ENCODE measurements at places on chromosomes 16 and 17. TPM values are rescaled to one million over a fixed set of nuclear protein-coding genes. Genes with fewer than 3 reads are reported as not detected.
A peak's percentile ranks its signal among the peaks of the same experiment; 100 is the strongest.

DNA sequence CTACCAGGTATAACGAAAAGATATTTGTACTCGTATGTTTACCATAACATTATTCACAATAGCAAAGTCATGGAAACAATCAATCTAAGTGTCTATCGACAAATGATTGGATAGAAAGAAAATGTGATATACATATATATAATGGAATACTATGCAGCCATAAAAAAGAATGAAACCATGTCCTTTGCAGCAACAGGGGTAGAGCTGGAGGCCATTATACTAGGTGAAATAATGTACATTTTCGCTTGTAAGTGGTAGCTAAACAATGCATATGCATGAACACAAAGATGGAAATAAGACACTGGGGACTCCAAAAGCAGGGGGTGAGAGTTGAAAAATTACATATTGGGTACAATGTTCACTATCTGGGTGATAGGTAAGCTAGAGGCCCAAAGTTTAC, 124.0 kb downstream of the MYO1D start:
- no peak for DNase-seq

DNA sequence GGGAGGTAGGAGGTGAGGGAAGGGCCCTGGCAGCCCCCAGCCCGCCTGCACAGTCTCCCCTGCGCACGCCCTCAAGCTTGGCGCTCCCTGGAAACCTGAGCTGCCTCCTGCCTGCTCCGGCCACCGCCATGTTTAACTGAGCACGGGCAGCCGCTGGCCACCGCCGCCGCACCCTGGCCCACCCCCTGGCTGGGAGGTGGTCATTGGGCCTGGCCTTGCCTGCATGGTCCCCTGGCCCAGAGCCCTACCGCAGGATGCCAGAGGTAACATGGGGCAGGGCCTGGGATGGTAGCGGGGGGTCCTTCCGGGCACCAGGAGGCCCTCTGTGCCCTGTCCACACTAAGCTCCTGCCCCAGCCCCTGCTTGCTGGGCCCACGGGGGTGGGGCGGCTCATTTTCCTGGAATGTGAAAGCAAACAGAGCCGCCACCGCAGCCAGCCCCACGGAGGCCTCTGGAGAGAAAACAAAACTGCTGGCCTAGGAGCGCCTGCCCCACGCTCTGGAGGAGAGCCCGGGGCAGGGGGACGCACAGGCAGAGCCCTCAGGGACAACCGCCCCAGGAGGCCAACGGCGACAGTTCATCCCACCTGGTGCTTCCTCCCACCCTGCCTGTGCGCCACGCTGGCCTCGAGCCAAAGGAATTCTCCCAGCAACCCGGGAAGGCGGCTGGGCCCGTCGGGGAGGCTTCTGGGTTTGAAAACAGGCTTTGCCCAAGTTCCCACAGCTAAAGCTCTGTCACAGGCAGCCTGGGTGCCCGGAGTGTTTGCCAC, 8.9 kb downstream of the NHERF2 start:
- DNase-seq, result peak; percentile 82

- DNase-seq, result no peak
Measured at GRCh38 chr17:81267390-81268067, 27.6 kb downstream of the SLC38A10 start.

GRCh38 chr17:48378708-48379392, 51.2 kb downstream of the SKAP1 start:
- DNase-seq, result peak; percentile 55

Gene PPP1R27
- total RNA-seq, result 2.4 TPM

Gene DRG2
- total RNA-seq, result 46.0 TPM

Gene MYCBPAP
- total RNA-seq, result not detected

Data from HT-29 (cell line).